ENCODE measurements at places on chromosomes 16 and 17.

- DNase-seq, result no peak
These were observed 43.5 kb downstream of the NT5M start for GRCh38 chr17:17346428-17347233.

DNA sequence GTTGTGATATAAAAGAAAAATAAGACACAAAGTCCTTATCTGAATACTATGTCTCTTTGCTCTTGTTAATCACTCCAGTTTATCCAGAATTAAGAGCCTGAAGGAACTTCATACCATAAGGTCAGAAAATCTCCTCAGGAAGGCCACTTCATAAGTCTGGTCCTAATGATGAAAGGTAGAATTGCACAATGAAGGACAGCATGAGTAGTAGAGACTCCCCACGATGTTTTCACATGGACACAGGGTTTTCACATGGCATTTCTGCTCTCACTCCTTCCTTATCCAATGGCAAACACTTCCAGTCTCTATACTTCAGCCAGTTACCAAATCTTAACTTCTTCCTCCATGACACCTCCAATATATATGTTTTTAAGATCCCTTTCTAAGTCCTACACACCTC lies 10.2 kb upstream of the C17orf78 start:
- DNase-seq, result no peak

GRCh38 chr17:2028234-2028614 lies 1.7 kb upstream of the DPH1 start:
- no peak for DNase-seq

- no peak for DNase-seq
These were observed 414.4 kb upstream of the HSBP1 start for GRCh38 chr16:83393196-83393981.

DNA sequence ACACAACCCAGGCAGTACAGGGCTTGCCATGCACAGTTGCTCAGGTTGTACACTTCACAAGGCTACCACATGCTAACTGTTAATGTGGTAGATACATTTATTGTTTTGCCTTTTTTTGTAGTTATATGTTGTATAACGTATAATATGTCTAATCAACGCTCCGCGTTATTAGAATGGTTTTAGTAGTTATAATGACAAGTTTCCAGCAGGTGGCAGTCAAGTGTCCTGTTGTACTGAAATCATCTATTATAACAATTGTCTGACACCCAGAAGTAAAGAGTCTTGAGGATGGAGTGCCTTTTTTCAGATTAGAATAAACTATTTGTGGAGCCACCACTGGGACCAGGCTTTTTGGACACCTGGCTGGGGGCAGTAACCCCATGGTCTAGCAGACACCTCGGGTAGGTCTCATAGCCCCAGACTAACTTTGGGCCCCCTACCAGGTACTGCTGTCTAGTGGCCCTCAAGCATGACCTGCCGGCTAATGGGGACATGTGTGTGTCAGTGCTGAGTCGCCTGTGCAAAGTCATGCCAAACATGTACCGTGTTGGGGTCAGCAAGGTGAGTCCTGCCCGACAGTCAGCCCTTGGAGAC lies 32.8 kb downstream of the MYO15A start:
- DNase-seq, result peak; percentile 11

GRCh38 chr16:68094614-68094934 lies 9.4 kb downstream of the NFATC3 start:
- no peak for DNase-seq

DNA sequence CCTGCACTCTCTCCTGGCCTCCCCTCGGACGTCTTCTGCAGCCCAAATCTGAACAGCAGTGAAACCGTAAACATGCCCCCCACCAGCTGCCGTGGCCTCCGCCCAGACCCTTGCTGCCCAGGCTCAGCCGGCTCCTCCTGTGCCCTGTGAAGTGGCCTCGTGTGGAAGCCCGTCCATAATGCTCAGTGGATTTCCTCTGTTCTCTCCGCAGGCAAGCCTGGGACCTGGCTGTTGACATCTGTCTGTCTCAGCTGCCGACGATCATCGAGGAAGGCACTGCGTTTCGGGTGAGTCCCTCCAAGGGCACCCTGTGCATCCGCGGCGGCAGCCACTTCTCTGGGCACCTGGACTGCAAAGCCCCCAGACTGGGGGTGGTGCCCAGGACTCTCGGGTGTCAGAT lies 153.9 kb upstream of the CHMP6 start:
- no peak for DNase-seq

DNA sequence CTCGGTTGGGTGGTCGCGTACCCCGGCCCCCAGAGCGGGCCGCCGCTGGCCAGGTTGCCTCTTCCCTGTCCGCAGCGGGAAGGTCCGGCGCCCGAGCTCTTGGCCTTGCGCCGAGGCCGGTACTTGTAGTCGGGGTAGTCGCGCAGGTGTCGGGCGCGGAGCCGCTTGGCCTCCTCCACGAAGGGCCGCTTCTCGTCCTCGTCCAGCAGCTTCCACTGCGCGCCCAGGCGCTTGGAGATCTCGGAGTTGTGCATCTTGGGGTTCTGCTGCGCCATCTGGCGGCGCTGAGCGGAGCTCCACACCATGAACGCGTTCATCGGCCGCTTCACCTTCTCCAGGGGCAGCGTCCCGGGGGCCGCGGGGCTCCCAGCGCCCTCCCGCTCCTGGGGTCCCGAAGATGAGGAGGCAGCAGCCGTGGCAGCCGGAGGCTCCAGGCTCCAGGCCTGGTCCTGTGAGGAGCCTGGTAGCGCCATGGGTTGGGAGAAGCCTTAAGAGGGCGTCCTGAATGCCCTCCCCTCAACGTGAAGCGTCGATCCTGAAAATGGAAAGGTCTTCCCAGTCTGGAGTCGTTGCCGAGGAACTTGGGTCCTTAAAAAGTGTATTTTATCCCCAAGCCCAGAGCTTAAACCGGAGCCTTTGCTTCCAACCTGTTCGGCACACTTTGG lies 558 bp downstream of the SOX15 start:
- peak; percentile 61 for DNase-seq

- DNase-seq, result peak; percentile 38
These were observed 29.9 kb upstream of the ARL4D start for GRCh38 chr17:43368740-43369506.

DNA sequence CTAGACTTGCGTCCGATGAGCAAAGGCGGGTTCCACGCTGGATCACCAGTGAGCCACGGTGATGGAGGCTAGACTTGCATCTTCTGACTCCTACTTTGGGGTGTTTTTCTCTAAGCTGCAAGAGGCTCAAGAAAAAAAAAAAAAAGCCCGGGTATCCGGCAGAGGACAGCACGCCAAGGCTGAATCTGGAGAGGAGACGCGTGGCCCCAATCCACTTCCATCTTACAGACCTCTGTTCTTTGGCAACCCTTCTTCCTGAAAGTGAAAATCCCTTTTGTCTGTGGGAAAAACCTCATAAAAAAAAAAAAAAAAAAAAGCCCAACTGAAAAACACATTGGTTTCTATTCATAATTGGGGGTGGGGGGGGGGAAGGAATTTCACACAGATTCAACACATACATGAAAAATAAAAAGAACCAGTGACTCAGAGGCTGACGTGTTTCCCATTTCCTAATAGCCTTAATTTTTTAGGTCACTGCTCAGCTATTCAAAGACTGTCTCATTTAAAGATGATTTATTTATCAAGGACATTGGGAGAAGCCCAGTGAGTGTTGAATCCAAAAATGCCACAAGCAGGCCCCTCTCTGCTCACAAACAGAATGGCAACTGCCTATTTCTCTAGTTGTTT lies 258.3 kb downstream of the FOXL1 start:
- DNase-seq, result peak; percentile 21

DNA sequence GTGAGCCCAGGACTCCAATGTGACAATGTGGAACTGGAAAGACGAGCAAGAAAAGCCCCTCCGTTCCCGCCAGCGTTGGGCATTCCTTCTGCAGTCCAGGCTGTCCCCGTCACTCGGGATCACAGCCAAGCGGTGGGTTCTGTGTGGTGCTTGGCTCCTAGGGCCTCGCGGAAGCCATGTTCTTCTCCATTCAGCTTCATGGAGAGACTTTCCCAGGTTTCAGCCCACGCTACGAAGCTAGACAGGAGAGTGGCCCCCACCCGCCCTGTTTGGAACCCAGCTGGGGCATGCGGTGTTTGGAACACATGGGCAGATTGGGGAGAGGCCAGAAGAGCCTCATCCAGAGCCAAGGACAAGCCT lies 5.8 kb downstream of the LMF1 start:
- DNase-seq, result no peak

DNA sequence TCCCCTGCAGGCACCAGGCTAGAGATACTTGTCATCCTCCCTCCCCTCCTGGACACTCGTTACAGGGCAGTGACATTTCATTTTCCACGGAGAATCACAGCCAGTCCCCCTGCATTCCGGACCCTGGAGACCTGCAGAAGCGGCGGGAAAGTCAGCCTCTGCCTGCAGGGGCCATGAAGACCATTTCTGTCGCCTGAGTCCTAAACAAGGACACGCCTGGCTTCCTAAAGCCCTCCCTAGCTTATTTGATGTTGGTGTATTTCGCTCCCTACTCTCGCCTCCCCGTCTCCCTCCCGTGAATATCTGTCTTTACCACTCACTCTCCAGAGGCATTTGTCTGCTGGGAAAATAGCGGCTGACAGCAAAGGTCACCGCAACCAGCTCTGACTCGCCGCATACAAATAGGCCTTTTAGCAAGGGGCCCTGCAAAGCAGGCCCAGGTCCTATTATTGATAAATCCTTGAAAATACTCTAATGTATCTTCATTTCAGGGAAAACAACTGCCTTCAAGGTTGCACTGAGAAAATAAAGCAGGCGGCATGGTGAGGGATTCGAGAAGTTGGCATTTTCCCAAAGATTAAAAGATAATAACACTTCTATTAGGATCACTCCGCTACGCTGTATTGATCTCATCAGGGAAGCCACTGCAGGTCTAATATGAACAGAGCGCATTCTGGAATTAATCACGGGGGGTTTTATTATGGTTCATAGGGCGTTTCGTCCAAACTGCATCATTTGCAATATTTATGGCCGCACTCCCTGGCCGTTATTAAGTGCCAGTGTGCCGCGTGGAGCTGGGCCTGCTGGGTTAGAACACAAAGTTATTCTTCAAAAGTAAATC lies 447.1 kb upstream of the CDH5 start:
- no peak for DNase-seq

GRCh38 chr17:48497103-48497502 lies 33.7 kb downstream of the HOXB1 start:
- DNase-seq, result no peak
